ENCODE measurements at places on chromosomes 5 and 9.

DNA sequence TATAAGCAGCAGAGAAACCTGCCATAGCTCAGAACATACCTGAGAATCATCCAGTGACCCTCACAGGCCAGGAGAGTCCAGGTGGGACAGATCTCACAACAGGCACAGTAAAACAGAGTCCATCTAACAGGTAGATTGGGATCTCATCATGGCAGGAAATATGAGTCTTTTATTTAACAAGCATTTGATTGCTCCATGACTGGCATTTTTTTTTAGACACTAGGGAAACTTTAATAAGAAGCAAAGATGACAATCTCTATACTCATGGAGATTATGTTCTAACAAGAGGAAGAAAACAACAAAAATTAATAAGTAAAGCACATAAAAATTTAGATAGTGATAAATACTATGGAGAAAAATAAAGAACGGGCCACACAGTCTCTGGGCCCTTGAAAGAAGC lies 12.5 kb upstream of the PUM3 start:
- no peak for DNase-seq

DNA sequence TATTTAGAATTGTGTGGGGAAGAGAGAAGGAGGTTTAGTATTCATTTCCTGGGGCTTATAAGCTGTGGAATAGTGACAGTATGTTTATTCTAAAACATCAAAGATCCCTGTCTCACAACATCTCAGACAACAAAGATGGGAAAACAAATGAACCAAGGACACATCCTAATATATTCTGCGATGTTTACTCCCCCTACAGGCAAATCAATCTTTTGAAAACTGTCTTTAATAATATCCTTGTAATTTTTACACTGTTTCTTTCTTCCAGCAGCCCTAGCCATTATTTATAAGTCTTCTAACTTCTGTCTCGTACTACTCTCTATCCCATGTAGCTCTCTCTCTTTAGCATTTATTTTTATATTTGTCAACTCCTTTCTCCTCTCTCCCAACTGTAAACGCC lies 33.5 kb upstream of the TMEM252 start:
- DNase-seq, result no peak

- no peak for DNase-seq
These were observed 6.2 kb downstream of the CCDC125 start for GRCh38 chr5:69326365-69326764.

GRCh38 chr9:133489253-133490190 lies 10.6 kb upstream of the SLC2A6 start:
- DNase-seq, result no peak

DNA sequence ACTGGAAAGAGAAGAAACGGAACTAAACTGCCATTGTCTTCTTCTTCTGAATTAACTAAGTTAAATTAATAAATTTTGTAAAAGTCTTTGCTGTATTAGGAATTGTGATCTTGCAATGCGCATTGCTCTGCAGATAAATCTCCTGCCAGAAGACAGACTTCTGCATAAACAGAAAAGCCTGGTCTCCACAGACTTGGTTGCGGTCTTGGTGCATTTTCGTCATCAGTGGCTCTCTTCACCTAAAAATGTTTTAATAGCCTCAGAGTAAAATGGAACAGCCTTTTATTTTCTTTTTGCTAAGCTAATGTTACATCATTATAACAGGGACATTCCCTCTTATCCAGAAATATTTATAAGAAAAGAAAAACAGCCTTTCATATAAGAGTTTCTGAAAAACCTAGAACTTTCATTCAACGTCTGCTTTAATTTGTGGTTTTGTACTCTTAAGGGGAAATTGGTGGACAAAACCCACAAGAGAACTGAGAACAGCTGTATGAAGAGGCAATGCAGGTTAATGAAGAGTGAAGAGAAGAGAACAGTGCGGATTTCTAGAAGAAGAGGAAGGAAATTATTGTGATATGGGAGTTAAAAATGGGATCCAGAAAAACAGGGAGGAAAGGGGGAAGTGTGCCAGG lies 10.1 kb downstream of the IFNA5 start:
- DNase-seq, result no peak

GRCh38 chr5:58902765-58903164 lies 319.9 kb downstream of the RAB3C start:
- DNase-seq, result no peak

- no peak for DNase-seq
These were observed 143.7 kb upstream of the IRX2 start for GRCh38 chr5:2895196-2895595.

- DNase-seq, result peak; percentile 14
These were observed 6.8 kb downstream of the FBP2 start for GRCh38 chr9:94586814-94587213.

- no peak for DNase-seq
These were observed at the start of gene BNC2 for GRCh38 chr9:16870596-16871335. BNC2 (minus strand) TSS chr9:16870670; CDS start chr9:16870648, 22 bp downstream.

DNA sequence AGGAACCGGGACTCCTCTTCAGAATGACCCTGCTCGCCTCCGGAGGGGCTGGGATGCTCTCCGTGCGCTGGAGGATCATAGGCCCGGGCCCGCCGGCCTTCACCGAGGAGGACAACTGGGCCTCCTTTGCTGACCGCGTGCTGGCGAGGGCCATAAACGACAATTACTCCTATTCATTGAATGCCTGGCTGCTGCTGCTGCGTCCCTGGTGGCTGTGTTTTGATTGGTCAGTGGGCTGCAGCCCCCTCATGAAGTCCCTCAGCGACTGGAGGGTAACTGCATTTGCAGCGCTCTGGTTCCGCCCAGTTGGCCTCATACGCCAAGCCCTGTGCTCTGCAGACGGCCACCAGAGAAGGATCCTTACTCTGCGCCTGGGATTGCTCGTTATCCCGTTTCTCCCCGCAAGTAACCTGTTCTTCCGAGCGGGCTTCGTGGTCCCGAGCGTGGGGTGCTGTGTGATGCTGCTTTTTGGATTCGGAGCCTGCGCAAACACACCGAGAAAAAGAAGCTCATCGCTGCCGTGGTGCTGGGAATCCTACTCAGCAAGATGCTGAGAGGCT lies 16.6 kb downstream of the OR2V1 start:
- DNase-seq, result no peak

GRCh38 chr5:103451261-103451660 lies 111.3 kb downstream of the NUDT12 start:
- no peak for DNase-seq

DNA sequence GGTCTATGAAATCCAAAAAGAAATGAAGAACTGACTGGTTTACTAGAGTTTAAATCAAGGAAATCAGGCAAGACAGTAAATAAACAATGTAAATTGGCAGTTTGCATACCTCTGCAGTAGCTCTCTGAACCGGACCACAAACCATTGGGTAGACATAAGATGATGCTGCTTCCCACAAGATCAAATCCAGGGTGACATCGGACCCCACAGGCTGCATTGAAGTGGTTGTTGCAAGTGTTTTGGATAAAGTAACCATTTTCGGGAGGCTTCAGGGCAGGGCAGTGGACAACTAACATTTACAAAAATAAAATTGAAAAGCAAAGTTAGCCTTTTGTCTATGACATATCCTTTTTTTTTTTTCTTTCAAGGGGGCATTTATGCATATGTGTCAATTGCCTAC lies 66.7 kb downstream of the SVEP1 start:
- DNase-seq, result no peak

DNA sequence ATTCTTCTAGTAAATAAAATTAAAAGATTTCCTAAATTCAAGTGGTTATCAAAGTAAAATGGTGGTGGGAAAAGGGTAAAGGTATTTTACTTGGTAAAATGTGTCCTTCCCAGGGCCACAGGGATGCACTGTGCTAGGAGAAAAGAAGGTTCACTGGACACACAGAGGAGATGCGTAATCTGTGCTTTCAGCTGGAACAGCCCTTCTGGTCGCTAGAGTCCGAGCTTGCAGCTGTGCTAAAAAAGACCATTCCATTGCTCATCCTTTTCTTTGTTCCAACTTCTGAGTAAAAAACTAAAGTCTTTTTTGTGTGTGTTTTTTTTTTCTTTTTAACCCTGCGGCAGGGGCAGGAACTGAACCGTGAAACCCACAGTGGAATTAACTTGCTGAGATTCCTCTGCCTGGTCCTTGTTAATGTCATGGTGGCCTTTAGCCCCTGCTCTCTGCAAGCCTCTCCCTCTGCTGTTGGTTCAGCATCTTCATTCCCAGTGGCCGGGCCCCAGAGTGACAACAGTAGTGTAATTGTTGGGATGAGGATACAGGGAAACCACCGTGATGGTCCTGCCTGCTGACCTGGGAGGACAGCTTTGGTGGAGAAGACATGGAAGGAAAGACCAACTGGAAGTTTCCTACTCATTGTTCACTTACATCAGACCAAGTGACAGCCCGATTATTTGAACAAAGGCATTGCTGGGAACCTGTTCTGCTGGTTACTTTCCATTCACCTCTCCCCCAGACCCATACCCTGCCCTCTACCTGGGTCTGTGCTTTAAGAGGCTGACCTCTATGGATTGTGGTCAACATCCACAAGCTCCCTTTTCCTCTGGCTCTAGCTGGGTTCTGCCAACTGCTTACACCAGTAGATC lies 31.9 kb upstream of the FSTL4 start:
- DNase-seq, result no peak

DNA sequence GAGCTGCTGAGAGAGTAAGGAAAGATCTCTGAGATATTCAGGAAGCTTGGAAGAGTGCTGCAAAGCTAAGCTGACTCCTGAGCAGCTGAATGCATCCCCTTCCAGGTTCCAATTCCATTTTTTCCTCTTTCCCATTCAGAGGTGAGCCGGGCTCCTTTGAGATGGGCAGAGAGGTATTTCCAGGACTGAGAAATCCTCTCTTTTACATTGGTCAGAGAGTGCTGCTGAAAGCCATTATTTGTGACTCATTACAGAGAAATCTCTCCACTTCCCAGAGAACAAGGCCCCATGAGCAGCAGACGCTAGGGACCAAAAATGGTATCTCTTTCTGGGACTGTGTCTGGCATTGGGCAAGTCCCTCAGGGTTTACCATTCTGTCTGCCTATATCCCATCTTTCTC lies 3.7 kb downstream of the MCTP1 start:
- no peak for DNase-seq

GRCh38 chr5:134075102-134075501 lies 39.4 kb upstream of the TCF7 start:
- DNase-seq, result no peak

GRCh38 chr9:3662671-3663070 lies 136.9 kb upstream of the RFX3 start:
- no peak for DNase-seq

- no peak for DNase-seq
These were observed 3.6 kb downstream of the ITK start for GRCh38 chr5:157184117-157184670.

DNA sequence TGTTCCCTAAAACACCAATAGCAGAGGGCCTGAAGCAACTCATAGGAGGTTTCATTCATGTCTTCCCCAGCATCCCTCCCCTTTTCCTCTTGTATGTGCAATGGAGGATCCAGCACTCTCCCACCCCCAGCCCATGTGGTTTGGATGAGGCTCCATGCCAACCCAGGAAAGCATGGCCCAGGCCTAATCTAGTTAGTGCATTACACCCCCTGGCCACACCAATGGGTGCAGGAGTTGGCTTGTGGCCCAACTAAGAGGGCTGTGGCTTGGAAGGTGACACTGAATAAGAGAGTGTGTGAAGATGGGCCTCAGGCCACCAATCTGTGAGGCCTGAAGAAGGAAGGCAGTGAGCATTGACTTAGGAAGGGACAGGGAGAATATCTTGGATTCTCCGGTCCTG lies 70.8 kb upstream of the SMIM23 start:
- DNase-seq, result no peak

DNA sequence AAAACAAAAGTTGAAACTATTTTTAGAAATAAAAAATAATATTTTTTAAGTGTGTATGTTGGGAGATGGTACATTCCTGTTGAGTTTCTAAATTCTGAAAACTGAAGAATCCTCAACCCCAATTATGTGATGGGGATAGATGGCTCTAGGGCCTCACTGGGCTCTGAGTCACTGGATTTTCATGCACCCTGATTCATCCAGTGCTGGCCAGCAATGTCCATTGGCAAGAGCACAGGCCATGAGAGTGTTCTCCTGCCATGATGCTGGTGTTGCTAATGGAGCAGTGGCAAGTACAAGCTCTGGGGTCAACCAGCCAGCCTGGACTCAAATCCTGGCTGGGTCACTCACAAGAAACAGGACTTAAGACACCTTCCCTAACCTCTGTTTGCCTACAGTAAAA lies 23.3 kb downstream of the SMIM23 start:
- peak; percentile 34 for DNase-seq

GRCh38 chr9:112308588-112308987 lies 24.8 kb downstream of the PTBP3 start:
- no peak for DNase-seq

DNA sequence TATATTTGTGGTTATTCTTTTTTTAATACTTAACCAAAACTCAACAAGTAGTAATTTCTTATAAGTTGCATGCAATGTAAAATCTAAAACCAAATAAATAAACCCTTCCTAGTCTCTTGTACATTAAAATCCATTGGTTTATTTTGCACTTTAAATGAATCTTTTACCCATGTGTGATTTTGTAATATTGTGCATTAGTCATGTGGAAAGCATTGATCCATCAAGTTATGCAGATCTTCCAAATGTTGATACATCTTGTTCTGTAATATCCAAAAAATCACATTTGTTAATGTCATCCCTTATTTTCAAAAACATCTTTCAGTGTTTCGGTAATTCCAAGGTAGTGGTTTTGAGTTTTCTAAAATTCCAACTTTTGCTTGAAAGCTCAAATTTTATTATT lies 63.3 kb downstream of the CWC27 start:
- no peak for DNase-seq

DNA sequence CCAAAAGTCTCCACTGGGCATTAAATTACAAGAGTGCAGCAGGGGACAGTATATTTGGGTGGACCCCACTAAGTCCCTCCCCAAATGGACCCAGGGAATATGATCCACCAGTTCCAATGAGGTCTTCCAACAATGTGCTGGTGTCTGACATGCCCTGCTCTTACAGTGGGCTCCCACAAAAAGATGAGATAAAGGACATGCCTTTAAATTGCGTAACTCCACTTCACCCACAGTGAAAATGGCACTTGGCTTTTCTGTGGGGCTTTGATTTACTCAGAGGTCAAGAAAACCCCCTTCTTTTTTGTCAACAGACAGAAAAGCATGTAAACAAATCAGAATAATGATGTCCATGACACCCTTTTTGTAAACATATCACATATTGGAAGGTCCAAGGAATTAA lies 336.5 kb downstream of the EBF1 start:
- no peak for DNase-seq

- no peak for DNase-seq
These were observed at the start of gene GLRA1 for GRCh38 chr5:151924564-151925301. GLRA1 (minus strand) TSS chr5:151924851; CDS start chr5:151924549, 302 bp downstream.

- DNase-seq, result no peak
These were observed 499.0 kb downstream of the GADD45G start for GRCh38 chr9:90103771-90104170.

GRCh38 chr9:82148901-82149461 lies 160.4 kb downstream of the SPATA31D1 start:
- peak; percentile 95 for DNase-seq

DNA sequence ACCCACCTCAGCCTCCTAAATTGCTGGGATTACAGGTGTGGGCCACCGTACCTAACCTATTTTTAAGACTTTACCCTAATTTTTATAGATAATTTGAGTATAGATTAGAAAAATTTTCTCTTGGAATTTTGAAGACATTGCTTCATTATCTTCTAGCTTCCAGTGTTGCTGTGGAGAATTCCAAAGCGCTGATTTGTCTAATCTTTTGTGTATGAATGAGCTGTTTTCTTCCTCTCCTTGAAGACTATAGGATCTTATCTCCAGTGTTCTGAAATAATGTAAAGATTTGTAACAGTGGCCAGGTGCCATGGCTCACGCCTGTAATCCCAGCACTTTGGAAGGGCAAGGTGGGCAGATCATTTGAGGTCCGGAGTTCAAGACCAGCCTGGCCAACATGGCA lies 5.7 kb upstream of the SNX24 start:
- no peak for DNase-seq

GRCh38 chr5:135376961-135377624 lies 21.9 kb downstream of the MACROH2A1 start:
- no peak for DNase-seq

Data from AG09309 (cell line).